NCI-H1436 (cell line): ENCODE measurements at places on chromosomes 3 and 15.
A peak's percentile ranks its signal among the peaks of the same experiment; 100 is the strongest.

DNA sequence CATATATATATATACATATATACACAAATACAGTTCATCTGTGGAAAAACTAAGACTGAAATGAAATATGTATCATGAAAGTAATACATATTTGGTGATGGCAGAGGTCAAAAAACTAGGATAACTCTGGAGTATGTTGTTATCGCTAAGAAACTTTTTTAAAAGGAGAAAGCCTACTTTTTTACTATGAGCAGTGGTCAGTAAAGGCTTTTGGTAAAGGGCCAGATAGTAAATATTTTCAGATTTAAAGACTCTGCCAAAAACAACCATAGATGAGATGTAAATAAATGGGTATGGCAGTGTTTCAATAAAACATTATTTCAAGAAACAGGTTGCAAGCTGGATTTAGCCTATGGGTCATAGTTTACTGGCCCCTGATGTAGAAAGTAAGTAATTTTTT lies 93.8 kb upstream of the TGFBR2 start:
- no peak for DNase-seq

GRCh38 chr3:99418209-99418635 lies 220.2 kb upstream of the COL8A1 start:
- DNase-seq, result no peak

GRCh38 chr3:159390656-159391212 lies 588.9 kb downstream of the MFSD1 start:
- DNase-seq, result no peak

GRCh38 chr3:55453886-55454496 lies 33.1 kb downstream of the WNT5A start:
- DNase-seq, result no peak

DNA sequence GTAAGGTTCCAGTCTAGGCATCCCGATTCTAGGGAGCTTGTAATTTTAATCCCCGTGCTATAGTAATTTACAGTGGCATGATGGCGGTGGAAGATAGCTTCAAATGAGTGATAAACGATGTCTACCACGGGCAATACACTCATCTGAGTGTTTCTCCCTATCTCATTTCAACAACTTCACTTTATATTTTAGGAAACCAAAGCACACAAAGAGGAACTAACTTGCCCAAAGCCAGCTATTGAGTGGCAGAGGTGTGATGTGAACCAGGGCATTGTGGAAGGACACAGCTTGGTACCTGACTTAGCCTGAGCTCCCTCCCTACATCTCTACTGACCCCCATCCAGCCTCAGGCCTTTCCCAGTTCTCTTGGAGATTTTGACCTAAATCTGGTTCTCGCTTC lies 16.9 kb upstream of the FILIP1L start:
- DNase-seq, result no peak

GRCh38 chr15:31238906-31239305 lies 87.7 kb upstream of the KLF13 start:
- no peak for DNase-seq

GRCh38 chr3:14880447-14881106 lies 61.8 kb downstream of the FGD5 start:
- no peak for DNase-seq

DNA sequence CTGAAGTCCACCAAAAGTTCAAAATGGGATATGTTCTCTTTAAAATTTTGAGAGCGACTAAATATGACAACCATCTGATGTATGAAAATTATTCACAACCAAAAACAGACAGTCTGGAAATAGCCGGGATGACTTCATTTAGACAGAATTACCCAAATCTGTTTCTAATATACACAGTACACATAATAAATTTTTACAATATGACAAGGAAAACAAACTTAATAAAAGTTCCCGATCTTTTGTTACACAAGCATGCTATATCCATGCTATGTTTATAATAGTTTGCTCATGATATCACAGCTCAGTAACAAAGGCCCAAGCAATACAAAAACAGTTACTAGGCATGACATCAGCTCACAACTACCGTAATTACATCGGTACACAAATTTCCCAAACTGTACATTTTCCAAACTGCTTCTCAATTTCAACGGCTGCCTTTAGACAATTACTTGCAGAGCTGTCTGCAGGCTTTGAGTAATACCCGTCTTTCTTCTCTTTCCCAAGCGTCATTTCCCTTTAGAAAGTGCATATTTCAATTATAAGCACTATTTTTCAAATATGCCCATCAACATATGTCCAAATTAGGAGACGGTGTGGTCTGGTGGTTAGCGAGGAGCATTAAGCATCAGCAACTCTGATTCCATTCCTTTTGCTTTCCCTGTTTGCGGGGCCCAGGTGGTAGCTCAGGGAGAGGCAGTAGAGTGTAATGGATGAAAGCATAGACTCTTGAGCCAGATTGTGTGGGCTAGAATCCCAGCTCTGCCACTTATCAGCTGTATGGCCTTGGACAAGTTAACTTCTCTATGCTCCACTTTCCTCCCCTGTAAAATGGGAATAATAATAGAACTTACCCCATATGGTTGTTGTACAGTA lies 481.2 kb downstream of the FOXP1 start:
- no peak for DNase-seq

DNA sequence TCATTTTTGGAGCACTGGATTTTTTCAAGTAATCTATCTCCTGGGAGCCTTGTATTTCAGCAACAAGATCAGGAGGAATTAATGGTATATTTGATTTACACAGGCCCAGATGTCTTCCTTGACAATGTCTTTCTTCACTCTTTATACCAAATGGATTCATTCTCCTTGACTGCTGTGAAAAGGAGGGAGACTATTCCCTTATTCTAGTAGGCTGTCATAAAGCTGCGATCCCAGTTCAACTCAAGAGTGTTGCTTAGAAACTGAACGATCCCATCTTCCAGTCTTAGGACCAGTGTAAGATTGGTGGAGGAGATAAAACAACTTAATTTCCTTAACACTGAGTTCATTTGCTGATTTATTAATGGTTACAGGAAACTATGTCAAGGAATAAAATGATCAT lies 119.4 kb upstream of the ROBO1 start:
- no peak for DNase-seq

GRCh38 chr15:73515527-73515926 lies 72.6 kb downstream of the REC114 start:
- no peak for DNase-seq

GRCh38 chr15:91124132-91124531 lies 24.1 kb downstream of the SV2B start:
- DNase-seq, result no peak

- no peak for DNase-seq
Observed at GRCh38 chr3:107599772-107600145, 77.0 kb downstream of the BBX start.

DNA sequence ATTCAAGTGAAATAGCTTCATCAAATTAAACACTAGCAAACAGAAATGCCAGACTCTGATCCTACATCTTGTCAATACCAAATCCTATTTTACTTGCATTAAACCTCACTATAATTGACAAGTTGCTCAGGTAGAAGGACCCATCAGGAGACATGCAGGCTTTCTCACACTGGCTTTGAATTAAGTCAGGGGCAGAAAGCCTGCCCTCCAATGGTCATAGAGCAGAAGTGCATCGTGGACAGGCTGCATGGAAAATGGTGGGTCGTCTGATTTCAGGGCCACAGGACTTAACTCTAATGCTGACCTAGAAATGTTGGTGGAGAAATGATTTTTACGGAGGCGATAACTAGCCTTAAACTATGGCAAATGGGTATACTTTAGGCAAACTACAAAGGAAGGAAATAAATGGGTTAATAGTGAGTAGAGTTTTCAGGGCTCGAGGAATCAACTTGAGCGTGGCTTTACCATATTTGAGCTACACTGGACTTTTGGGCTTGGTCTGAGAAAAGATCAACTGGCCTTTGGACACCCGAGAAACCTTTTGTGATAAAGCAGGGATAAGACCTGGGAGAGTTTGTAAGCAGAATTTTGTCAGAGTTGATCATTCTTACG lies 283.9 kb downstream of the GRM7 start:
- no peak for DNase-seq

DNA sequence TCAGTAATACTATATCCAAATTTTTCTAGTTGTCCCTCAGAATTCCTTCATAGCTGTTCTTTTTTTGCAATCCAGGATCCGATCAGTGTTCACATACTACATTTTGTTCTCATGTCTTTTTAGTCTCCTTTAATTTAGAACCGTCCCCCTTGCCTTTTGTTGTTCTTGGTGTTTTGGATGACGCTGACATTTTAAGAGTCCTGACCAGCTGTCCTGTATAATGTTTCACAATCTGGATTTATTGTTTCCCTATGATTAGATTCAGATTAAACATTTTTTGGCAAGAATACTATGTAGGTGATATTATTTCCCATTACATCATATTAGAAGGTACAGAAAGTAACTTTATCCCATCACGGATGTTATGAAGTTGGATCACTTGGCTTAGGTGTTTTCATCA lies 11.4 kb downstream of the TUBGCP4 start:
- no peak for DNase-seq

DNA sequence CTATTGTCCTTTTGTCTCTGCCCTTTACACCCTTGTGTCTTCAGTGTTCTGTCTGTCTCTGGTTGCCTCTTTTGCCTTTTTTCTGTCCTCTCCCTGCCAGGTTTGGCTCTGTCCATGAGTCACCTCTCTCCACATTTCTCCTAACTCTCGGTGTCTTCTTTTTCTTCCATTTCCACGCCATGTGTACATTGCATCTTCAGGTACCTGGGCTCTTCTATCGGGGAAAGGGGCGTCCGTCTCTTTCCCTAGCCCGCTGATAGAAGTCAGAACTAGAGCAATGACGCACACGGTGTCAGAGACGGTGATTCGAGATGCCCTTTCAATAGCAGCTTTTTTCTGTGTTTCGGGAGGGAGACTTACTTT lies 641 bp downstream of the OPA1 start:
- peak; percentile 6 for DNase-seq

- peak; percentile 28 for DNase-seq
Observed at GRCh38 chr3:53160660-53161449, at the start of gene PRKCD. Gene PRKCD (plus strand): TSS chr3:53161209. CDS start chr3:53178423, 17,214 bp downstream.

DNA sequence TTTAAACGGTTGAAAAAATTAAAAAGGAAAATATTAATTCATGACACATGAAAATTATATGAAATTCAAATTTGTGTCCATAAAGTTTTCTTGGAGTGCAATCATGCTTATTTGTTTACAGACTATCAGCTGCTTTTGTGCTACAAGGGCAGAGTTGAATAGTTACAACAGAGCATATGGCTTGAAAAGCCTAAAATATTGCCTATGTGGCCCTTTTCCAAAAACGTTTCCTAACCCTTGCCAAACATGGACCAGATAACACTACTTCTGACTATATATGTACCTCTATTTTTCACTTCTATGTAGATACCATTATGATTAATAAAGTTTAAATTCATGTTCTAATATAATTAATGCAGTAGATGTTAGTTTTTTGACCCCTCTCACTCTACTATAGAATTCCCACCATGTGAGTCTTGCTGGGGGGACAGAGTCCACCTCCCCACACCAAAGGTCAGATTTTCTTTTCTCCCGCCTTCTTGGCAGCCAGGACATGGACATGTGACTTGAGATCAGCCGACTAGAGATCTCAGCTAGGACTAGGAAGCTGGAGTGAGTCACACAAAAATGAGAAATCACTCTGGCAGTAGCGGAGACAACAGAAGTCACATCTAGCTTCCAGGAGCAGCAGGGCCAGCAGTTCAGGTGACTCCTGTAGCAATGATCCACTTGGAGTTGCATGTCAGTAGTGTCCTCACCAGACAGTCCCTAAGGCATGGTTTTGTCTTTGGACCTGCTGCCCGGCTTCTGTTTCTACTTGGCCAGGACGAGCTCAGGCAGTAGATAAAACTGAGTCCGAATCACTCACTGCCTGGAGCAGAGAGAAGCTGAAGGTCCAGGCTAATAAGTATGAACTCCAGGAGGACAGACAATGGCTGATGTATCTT lies 22.4 kb downstream of the CIAO2A start:
- DNase-seq, result no peak

DNA sequence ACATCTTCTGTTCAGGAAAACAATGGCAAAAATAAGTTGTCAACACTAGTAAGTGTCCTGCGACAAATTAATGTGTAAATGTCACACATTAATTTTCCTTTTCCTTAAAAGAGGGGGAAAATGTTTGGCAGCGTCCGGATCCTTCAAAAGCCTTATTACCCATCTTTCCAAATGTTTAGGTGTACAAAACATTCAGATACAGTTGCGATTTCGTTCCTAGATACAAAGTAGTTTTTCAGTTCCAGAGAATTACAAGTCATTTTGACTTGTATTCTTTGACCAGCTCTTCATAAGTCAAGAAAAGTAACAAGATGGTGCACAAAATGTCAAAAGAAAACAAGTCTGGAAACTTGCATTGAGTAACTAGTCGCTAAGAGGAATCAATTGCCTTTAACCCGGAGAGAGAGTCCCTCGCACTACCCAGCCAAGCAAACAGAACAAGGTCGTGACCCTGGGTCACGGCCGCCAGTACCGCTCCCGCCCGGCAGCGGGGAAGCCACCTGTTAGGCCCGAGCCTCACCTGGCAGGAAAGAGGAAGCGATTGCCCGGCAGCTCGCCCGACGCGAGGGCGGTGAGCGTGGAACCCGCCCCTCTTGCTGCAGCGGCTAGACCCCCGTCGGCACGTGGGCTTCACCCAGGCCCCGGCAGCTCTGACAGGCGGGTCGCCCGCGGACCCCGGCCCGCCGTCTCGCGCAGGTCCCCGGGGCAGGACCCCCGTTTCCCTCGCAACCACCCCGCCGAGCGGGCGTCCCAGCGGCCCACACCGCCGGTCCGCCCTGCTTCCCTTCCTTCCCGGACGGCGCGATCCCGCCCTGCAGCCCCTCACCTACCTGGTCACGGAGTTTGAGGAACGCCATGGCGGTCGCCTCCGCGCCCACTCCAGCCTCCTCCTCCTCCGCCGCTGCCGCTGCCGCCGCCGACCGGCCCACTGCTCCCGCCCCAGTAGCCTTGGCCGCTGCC lies 61.0 kb upstream of the ANKRD28 start:
- no peak for DNase-seq

DNA sequence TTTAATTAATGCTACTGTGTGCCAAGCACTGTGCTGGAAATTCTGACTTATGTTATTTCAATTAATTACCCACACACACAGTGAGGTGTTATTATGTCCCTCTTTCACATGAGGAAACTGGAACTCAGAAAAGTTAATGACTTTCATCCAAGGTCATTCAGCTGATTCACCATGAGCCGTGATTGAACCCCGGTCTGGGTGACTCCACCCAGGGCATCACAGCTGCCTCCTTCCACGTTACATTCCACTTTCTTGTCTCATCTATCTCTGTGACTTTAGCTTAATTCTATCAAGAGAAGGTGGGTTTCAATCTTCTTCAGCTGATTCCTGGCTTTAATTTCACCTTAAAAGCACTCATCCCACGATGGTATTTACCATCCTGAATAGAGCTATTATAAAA lies 16.3 kb downstream of the SRGAP3 start:
- DNase-seq, result no peak
